ENCODE measurements at places on chromosomes 5 and 9.
A peak's percentile ranks its signal among the peaks of the same experiment; 100 is the strongest.

GRCh38 chr5:180139731-180140055 lies 68.1 kb upstream of the RNF130 start:
- DNase-seq = no peak

GRCh38 chr9:34783951-34784487 lies 74.1 kb upstream of the CCL21 start:
- DNase-seq = no peak

- no peak for DNase-seq
Observed at GRCh38 chr5:139403418-139403786, 487 bp downstream of the SPATA24 start.

GRCh38 chr5:96344678-96345577 lies 88.1 kb downstream of the PCSK1 start:
- DNase-seq = peak; percentile 59

GRCh38 chr9:91342575-91342974 lies 19.1 kb downstream of the AUH start:
- no peak for DNase-seq

GRCh38 chr9:82168585-82168984 lies 180.0 kb downstream of the SPATA31D1 start:
- no peak for DNase-seq

DNA sequence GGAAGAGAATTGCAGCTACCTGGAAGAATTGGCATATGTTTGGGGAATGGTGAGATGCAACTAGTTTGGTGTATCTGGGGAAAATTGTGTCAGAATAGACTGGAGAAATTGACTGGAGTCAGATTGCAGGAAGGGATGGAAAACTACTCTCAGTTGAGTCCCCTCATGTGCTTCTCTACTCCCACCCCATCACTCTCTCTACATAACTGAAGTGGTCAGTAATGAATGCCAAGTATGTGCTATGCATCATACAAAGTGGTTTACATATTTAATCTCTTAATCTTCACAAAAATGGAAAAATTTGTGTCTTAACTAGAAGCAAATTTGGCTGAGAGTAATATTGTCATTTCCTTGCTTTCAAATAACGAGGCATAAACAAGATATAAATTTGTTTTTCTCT lies 146.4 kb upstream of the TNC start:
- DNase-seq = no peak

- DNase-seq = no peak
Observed at GRCh38 chr9:87803166-87803565, 77.2 kb downstream of the CTSL start.

GRCh38 chr5:14816374-14816998 lies 55.1 kb downstream of the ANKH start:
- DNase-seq = no peak

- DNase-seq = no peak
Observed at GRCh38 chr9:27227192-27227591, 69.8 kb downstream of the EQTN start.

DNA sequence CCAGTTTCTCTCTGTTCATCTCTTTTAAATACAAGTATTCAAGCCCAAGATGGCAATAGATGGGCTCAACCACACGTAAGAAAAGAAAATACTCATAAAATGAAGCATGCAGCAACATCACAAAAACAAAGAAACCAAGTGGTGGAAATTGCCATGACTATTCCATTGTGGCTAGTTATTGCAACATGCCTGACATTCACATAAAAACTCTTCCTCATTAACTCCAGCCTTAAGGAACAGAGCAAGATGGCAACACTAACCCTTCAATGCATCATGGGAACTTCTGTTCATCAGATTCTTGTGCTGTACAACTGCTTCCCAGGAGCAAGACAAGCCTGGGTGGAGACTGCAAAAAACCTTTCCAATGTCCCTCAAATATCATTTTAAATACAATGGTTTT lies 1.4 kb upstream of the GLIS3 start:
- DNase-seq = no peak

- DNase-seq = no peak
Observed at GRCh38 chr9:81526587-81526986, 162.8 kb downstream of the TLE1 start.

GRCh38 chr9:95666785-95667155 lies 150.0 kb upstream of the PTCH1 start:
- DNase-seq = no peak

- DNase-seq = no peak
Observed at GRCh38 chr5:95152131-95152530, 132.8 kb downstream of the MCTP1 start.

All from CD4-positive, alpha-beta T cell treated with Interleukin-4 for 4 hours (primary cell).